ENCODE measurements at places on chromosomes 4 and X.

DNA sequence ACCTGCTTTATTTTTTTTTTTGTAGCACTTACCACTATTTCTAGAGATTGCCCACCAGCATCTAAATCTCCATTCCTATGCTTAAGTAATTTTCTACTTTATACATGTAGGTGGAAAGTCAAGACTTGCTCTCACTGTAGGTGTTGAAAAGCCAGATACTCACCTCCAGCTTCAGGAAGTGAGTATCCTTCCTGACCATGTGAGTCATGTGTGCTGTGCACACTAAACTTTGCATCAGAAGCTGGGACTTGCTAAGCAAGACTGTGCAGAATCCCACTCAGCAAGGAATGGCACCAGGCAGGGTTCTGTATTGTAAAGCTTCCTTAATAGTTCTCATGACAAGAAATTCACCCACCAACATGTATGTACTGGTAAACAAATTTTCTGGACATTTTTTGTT lies 151.8 kb downstream of the POU4F2 start:
- DNase-seq: no peak

GRCh38 chrX:49272421-49272820 lies 2.8 kb downstream of the PPP1R3F start:
- DNase-seq: no peak

GRCh38 chr4:152988721-152989553 lies 52.8 kb downstream of the FHDC1 start:
- no peak for DNase-seq

DNA sequence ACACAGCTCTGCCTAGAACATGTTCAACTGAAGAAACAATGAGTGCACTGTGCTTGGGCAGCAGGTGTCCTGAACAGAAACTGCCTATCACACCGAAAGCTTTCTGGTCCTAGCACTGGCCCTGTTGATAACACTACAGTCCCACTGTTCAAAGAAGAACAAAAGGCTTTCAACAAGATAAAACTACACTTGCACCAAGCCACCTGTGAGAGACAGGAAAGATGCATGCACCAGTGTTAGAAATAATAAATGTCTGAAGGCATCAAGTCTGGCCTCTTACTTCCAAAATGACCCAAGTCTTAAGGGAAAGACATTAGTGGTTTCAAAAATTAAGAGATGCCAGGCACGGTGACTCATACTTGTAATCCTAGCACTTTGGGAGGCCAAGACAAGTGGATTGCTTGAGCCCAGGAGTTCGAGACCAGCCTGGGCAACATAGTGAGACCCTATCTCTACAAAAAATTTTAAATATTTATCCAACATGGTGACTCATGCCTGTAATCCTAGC lies 68.7 kb downstream of the APBB2 start:
- no peak for DNase-seq

GRCh38 chr4:144614850-144615585 lies 30.9 kb upstream of the HHIP start:
- no peak for DNase-seq

GRCh38 chr4:4714331-4714730 lies 145.1 kb upstream of the MSX1 start:
- DNase-seq: no peak

DNA sequence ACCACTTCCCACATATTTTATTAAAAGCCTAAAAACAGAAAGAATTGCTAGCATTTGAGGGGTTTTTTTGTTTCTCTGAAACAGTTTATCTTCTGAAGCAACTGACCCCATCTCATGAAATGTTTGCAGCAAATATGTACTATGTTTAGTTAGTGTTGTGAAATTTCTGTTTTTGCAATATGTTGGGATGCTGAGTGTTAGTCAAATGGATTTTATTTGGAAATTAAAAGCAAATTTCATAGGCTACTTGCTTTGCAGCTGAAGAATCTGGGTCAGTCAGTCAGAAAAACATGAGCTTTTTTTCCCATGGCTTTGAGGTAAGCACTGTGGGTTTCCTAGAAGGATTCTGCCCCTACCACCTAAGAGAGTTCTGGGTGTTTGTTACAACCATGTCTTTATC lies 184.9 kb upstream of the DKK2 start:
- DNase-seq: no peak

DNA sequence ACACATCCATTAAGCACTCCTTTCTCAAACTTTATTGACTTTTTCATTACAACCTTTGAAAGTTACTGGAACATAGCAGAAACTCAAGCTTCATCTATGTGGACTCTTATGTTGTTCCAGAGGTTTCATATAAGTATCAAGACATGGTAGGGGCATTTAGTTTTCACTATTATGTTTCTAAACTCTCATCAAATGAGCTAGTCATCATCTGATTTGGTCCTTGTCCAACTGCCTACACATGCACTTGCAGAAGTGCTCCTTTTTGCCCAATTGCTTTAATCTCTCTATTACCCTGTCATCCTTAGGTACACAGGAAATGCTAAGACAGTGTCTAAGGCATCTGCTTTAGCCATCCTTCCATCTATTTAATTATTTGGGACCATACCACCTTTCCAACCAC lies 42.2 kb upstream of the EPGN start:
- DNase-seq: no peak

GRCh38 chr4:4614925-4615678 lies 73.3 kb upstream of the STX18 start:
- no peak for DNase-seq

Data from stimulated activated CD4-positive, alpha-beta T cell treated with anti-CD3 and anti-CD28 coated beads, Interleukin-1b, Interleukin-23, amount 100 ng/mL, for 1 hour (primary cell).